ENCODE measurements at places on chromosomes 5 and 9.
A peak's percentile ranks its signal among the peaks of the same experiment; 100 is the strongest.

DNA sequence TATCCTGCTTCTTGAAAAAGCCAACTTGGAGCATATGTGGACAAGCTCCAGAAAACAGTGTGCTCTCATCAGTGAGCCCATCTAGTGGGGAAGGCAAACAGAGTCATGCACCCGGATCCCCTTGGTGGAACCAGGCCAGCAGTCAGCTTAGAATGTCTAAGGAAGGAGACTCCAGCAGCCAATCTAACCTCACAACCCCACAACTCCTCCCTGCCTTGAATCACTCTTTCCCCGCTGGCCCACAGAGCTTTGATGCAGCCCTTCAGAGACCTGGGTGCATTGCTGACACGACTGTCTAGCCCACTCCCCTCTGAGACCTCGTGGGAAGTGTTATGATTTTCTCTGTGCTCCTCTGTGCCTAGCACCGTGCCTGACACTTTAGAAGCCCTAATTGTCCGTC, 623.7 kb downstream of the BNC2 start:
- DNase-seq, result no peak

DNA sequence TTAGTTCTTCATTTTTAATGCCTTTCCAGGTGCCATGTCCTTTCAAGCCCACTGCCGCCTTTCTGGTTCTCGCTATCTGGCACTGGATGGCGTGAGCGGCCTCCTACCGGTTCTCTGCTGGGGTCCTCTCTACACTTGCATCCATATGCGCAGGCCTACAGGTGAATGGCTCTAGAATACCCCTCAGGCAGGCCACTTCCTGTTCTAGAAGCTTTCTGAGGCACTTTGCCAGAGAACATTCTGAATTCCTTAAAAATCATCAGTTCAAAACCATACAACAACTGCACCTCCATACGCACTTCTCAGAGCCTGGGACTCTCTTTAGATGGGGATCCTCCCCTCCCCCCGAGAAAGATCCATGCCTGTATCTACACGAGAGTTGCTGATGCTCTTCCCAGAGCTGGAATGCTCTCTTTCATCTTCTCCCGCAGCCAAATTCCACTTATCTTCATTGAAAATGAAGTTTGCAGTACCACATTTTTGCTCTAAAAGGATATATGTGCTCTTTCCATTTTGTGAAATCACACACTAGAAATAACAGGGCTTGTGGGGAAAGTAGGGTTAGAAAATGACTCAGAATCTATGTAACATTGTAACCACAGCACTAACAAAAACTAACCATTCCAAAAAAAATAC, 1.4 kb upstream of the LHFPL2 start:
- no peak for DNase-seq

DNA sequence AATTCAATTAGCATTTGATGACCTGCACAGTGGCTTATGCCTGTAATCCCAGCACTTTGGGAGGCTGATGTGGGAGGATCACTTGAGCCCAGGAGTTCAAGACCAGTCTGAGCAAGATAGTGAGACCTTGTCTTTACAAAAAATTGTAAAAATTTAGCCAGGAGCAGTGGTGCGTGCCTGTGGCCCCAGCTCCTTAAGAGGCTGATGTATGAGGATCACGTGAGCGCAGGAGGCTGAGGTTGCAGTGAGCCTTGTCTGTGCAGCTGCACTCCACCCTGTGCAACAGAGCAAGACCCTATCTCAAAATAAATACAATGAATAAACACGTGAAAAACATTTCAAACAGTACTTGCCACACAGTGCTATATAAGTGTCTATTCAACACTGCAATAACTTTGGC, 4.2 kb downstream of the ABCA1 start:
- DNase-seq, result no peak

DNA sequence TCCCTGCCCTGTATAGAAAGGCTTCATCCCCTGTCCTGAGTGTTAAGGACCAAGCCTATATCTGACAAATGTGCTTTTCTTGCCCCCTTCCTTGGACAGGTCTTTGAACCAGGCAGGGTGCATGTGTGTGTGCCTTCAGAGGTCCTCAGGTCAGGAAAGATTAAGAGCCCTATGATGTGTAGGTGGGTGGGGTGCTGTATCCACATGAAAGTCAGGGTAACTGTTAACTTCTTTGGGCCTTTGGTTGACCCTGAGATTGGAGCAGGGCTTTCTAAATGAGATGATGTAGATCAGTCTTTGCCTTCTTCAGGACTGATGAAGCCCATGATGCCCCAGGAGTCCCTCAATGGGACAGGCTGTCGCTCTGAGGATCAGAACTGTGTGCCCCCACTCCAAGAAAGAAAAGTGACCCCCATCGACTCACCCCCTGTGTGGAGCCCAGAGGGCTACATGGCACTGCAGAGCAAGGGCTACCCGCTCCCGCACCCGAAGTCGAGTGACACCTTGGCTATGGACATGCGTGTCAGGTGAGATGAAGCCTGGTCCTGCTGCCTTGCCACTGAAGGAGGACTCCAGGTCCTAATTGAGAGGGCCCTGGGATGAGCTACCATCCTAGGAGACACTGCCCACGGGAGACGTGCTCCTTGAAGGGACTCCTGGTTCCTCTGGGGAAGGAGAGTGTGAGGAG, 29.4 kb upstream of the POMT1 start:
- peak; percentile 52 for DNase-seq

GRCh38 chr9:134358662-134359319, 32.5 kb downstream of the RXRA start:
- no peak for DNase-seq

- no peak for DNase-seq
Measured at GRCh38 chr5:89988998-89989655, 420.4 kb downstream of the CETN3 start.

DNA sequence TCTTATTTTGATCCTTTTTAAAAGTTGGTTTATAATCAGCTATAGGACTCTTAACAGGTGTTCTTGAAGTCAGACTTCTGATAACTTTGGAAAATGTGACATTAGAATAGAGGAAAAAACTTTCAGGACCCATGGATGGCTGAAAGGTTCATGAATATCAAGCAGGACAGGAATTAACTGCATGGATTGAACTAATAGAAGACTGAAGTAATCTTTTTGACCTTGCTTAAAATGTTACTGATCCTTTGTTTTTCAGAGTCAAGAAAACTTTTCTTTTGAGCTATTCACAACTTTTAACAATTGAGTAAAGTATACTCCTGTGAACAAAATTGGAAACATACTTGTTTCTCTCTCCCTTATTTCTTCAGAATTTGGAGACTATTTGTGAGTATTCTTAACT, 79.2 kb downstream of the PLK2 start:
- DNase-seq, result no peak

DNA sequence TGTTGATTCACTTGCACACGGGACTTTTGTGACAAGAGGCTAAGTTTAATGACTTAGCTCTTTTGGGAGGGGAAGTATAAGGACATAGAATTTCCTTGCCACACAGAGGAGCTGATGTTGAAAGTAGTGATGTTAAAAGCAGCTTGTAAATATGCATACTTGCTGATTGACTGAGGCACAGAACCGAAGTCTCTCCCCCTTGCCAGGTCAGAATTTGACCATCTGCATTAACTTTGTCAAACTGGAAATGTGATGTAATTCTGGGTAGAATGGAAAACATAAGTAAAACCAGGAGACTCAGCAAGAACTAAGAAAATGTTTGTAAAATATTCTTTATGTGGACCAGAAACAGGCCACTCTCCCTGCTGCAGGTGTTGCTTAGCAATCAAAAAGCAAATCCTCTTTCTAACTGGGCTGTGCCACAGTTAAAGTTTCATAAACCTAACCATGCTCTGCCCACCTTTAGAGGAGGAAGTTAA, 284.2 kb downstream of the NR3C1 start:
- DNase-seq, result no peak

- DNase-seq, result no peak
Measured at GRCh38 chr9:5430912-5431311, 6.8 kb downstream of the PLGRKT start.

GRCh38 chr5:115456539-115457040, 88.0 kb downstream of the FEM1C start:
- no peak for DNase-seq

GRCh38 chr9:126407114-126407870, 80.7 kb downstream of the MVB12B start:
- DNase-seq, result no peak

DNA sequence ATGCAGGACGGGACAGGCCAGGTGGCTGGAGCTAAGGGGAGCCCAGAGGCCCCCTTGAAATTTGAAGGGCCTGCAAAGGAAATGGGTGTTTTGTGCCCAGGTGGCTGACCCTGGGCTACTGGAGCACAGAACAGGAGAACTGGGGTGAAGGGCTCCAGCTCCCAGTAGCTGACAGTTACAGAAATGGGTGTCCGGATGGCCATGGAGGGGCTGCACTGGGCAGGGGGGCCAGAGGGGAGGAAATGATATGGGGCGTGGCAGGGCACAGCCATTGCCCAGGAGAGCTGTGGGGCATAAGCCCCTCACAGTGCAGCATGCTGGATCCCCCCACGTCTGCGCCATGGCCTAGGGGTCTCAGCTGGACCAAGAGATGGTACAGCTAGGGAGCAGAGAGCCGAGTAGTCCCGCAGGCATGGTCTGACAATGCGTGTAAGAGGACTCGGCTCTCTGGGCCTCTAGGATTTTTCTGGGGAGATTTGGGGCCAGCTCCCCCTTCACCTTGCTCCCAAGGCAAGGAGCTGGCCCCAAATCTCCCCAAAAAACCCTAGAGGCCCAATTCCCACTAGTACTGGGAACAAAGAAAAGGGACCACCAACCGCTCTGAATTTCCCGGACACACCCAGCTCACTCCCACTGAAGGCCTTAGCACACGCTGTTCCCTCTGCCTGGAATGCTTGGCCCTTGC, 7.9 kb upstream of the CARD19 start:
- peak; percentile 15 for DNase-seq

DNA sequence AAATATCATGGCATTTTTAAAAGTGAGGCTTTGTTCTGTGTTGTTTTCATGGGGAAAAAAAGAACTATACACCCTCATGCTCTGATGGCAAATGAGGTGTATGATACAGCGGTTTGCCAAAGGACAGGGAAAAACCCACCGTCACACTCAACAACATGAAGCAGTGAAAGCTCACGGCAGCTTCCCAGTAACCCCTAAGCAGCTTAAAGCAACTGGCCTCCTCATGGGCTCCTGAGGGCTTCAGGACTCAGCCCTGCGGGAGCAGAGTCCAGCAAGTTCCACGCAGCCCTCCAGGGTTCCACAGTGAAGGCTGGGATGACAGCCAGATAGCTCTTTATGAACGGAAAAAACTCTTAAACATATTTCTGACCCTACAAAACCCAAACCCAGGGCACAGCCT, 12.9 kb downstream of the BARHL1 start:
- no peak for DNase-seq

DNA sequence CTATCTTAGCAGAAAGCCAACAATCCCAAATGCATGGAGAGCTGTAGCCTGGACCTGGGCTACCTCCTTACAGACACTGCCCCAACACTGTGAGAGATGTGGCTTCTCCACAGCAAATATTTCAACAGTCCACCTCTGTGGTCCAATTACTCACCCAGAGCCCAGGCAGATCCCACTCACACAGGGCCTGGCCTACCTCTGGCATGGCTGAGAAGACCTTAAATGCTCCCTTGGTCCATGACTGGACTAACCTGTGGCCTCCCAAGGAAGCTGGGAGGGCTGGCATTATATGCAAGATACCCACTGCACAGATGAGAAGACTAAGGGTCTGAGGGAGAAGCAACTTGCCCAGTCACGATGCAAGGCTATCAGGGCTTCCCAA, 22.8 kb upstream of the SLC25A51 start:
- DNase-seq, result no peak

- DNase-seq, result no peak
Measured at GRCh38 chr9:28922891-28923290, 1349.6 kb upstream of the C9orf72 start.

DNA sequence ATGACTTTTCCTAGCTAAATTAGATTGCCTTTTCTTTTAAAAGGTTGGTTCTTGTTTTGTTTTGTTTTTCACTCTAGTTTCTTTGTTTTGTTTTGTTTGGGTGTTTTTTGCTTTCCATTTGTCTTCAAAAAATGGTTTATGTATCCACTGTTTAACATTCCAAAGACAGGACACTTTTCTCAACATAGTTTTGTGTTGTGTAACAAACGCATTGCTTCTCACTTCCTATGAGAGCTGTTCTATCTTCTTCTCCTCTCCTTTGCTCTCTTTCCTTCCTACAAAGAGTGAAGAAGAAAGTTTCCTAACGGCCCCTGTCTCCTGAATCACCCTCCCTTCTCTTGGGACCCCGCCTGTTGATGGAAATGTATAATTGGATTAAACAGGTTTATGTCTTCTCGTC, 539.7 kb downstream of the ACTL7B start:
- no peak for DNase-seq

DNA sequence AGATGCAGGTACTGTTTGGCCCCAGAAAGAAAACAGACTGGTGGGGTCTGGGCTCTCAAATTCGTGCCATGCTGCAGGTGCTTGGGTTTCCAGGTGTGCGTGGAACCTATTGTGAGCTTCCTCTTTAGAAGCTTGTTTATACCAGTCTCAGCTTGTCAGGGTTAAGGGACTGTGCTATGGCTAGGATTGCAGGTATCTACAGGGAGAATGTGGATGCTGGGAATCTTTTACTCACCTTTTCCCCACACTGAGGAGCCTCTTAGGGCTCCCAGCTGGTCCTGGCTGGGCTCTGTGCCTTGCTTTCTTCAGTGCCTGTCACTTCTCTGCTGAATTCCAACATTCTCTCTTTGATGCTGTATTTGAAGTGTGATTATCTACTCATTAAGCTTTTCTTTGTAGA, 111.8 kb downstream of the WDR70 start:
- no peak for DNase-seq

DNA sequence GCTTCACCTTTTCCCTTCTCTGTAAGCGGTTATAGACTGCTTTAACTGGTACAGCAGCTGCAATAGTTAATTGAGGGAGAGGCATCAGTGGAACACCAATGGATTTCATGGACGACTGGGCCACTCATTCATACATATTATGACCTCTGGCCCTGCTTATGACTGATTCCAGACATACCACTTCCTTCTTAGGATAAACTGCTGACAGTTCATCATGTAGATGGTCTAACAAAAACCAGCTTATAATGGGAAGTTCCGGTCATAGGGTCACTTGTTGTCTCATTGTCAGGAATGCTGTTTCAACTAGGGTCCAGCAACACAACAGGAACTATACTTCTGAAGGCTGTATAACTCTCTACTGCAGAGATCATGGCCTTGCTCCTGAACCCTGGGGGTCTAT, 265.2 kb upstream of the RASA1 start:
- DNase-seq, result no peak

DNA sequence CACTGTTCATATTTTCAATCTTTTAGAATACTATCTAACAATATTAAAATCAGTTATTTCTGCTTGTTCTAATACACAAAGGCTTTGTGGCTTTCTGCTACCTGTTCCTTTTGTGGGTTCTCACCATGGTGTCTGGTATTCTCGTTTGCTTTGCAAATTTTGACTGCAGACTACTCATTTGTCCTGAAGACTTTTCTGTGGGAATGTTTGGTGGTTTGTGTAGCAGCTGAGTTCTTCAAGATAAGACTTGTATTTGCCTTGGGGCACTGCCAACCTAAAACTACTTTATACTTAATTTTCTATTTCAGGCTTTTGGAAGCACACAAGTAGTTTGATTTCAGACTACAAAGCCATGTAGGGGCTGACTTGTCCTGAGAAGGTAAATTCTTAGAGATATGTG, 11.1 kb downstream of the IL33 start:
- DNase-seq, result no peak

GRCh38 chr5:116428966-116429365, 145.7 kb downstream of the SEMA6A start:
- no peak for DNase-seq

- DNase-seq, result no peak
Measured at GRCh38 chr5:34604119-34604675, 51.9 kb upstream of the RAI14 start.

- DNase-seq, result no peak
Measured at GRCh38 chr9:92887880-92888338, 10.1 kb upstream of the ZNF484 start.
